ENCODE measurements at places on chromosomes 5 and 9.

- DNase-seq: no peak
Observed at GRCh38 chr5:170747851-170748250, 35.7 kb upstream of the GABRP start.

GRCh38 chr5:54905942-54906537, 79.4 kb downstream of the ESM1 start:
- DNase-seq: peak; percentile 64

GRCh38 chr9:135512904-135513303, 8.3 kb upstream of the LCN1 start:
- DNase-seq: peak; percentile 18

- no peak for DNase-seq
Observed at GRCh38 chr9:90818279-90818678, 16.7 kb downstream of the SYK start.

DNA sequence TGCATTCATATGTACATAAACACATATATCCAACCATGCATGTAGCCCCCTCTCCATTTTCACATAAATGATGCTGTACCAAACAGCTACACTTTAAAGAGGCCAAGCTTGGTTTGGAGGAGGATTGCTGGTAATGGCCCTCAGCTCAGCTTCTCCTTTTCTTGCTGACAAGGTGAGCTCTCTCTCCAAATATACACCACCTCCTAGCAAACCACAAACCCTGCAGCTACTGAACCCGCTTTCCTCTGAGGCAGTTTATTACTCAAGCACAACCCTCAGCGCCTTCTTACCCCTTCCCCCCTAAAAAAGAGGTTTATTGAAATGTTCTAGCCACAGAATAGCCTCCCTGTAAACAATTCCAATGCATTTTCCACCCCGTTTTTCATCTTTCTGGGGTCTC, 54.0 kb downstream of the ALG2 start:
- DNase-seq: no peak

- DNase-seq: no peak
Observed at GRCh38 chr5:107393851-107394250, 276.9 kb downstream of the EFNA5 start.

DNA sequence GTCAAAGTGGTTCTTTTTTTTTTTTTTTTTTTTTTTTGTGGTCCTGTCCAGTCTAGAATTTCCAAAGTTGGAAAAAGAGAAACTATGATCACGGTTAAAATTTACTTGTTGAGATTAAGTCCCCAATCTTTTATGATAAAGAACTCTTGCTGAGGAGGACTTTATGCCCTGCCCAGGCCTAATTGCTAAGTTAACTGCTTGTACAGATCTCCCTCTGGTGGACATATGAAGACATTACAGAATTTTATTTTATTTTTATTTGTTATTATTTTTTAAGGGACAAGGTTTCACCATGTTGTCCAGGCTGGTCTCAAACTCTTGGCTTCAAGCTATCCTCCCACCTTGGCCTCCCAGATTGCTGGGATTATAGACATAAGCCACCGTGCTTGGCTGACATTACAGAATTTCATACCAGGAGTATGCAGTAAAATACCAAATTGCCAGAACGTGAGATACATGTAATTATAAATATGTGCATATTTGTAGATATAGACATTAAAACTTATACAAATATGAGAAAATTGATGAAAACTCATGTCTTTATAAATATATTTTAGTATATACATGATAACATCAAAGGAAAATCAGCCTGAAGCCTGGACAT, 91.2 kb downstream of the RFK start:
- DNase-seq: no peak

DNA sequence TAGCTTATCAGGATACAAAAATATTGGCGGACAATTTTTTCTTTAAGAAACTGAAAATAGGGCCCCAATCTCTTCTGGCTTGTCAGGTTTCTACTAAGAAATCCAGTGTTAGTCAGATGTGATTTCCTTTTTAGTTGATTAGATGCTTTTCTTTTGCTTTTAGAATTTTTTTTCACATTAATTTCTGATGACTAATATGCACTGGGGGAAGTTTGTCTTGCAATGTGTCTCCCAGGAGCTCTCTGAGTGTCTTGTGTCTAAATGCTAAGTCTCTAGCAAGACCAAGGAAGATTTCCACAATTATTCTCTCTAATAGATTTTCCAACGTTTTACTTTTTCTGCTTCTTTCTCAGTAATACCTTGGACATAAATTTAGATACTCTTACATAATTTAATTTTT, 559.8 kb upstream of the TYRP1 start:
- no peak for DNase-seq

DNA sequence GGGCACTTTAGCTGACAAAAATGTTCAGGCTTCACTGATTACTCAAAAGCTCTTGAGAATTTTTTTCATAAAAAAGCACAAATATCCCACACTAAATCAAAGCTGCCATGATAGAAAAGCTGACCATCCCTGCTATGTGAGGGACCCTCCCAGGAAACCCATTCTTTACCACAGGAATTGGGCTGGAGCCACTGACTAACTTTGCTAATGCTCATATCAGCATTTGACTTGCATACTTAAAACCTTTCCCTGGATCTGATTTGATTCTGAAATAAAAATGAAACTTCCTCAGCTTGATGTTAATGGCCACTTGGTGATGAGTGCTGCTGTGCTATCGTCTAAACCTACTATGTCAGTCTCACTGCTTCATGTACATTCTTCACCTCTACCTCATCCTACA, 243.6 kb downstream of the PRELID2 start:
- DNase-seq: no peak

DNA sequence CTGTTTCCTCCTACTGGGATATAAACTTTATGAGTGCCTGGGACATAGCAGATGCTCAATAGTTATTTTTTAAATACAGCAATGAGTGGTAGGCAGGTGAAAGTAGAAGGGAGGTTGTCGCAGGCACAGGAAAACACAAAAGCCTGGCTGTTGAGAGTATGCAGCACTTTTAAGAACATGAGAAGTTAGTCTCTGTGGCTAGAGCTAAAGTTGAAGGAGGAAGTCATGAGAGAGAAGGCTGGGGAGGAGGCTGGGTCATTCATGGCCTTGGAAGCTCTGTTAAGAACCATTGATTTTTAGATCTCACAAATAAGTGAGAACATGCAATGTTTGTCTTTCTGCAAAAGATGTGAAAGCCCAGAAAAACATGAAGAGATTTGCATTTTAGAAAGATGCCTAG, 126.7 kb downstream of the PRKACG start:
- no peak for DNase-seq

- no peak for DNase-seq
Observed at GRCh38 chr9:125521462-125522327, 185.3 kb downstream of the MAPKAP1 start.

- no peak for DNase-seq
Observed at GRCh38 chr5:179730852-179731251, 1.8 kb upstream of the MAML1 start.

- peak; percentile 62 for DNase-seq
Observed at GRCh38 chr9:127778280-127779135, at the start of gene SH2D3C. SH2D3C (minus strand) TSS chr9:127778666; CDS start chr9:127778627, 39 bp downstream.

DNA sequence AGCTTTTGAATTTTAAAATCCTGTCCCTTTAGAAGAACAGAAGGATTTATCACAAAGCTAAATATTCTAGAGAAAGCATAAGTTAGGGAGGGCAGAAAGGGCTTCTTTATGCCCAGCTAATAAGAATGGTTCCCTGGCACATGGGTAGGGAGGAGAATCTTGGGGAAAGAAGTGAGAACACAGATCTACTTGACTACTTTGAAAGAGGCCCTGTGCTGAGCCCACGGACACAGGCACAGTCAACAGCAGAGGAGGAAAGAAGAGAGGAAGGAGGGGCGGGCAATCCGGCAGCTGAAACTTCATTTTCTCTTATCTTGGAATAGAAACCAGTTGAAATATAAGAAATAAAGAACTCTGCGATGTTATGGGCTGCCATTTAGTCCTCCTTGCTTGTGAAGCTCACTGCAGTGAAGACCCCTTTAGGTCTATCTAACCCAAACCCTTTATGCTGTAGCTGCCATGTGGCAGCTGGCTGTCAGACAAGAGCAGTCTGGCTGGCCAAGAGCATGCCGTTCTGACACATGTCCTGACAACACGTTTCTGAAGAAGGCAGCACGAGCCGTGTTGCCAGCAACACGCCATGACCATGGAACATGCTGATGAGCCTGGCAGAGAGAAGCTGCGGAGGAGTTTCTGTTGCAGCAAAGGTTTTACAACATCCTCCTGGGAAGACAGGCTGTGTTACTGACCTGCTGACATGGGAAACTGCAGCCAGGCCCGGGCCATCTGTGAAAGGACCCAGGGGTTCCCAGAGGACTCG, 34.2 kb downstream of the ABLIM3 start:
- no peak for DNase-seq

- DNase-seq: no peak
Observed at GRCh38 chr9:88998911-88999310, 7.6 kb downstream of the S1PR3 start.

GRCh38 chr5:135487037-135487395, 34.9 kb upstream of the TIFAB start:
- no peak for DNase-seq

DNA sequence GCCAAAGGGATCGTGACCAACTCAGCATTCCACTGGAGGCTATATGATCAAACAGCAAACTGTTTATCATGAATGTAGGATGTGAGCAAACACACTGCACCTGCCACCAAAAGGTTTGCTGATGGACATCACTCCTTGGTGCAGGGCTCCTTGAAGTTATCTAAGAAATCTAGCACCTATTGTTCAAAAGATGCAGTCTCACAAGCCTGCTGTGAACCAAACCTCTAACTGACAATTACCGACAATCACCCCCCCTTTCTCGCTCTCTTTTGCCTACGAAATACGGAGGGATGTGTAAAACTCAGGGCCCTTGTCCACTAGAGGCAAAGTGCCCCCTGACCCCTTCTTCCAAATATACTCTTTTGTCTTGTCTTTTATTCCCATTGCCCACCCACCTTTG, 2.5 kb upstream of the CLTA start:
- no peak for DNase-seq

DNA sequence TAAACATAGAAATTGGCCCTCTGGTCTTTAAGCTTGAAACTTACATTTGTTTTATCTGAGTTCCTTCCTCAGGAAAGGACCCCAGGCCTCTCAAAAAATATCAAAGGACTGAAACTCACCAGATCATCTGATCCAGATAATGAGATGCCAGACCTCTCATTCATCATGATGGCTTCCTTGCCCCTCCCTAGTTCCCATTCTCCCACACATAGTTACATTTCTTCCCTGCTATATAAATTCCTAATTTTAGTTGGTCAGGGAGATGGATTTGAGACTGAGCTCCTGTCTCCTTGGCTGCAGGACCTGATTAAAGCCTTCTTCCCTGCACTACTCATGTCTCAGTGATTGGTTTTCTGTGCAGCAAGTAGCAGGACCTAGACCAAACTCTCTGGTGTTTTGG, 119.4 kb upstream of the SPIN1 start:
- DNase-seq: no peak

GRCh38 chr9:95981761-95982390, 106.4 kb downstream of the ERCC6L2 start:
- DNase-seq: no peak

DNA sequence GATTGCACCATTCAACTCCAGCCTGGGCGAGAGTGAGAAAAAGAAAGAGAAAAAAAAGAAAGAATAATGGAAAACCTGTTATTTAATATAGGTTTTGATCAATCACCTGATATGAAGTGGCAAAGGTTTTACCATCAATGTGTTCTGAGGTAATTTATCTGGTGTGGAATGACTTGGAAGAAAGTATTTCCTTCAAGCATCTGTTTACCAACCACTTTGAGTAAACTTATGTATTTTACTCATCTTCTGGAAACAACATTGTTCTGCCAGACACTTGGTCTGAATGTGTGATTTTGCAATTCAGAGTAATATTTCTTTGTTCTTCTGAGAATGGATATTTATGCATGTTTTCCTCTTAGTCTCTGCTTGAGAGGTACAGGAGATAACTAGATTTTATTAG, 24.3 kb downstream of the KIF2A start:
- no peak for DNase-seq

DNA sequence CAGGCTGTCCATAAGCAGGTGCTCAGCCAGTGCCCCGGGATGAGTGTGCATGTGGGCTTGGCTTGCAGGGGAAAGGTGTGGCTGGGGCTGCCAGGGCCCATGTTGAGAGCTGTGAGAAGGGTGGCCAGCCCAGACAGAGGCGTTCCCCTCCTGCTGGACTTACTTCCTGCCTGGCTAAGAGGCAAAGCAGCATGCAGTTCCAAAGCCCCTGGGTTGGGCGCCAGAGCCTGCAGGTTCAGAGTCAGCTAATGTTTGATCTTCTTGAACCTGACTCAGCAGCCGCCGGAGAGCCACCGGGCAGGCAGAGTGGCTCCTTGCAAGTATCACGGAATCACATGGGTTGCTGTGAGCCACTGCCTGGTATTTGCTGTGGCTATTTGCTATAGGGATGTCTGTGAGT, 168.4 kb upstream of the MAP1B start:
- DNase-seq: no peak

DNA sequence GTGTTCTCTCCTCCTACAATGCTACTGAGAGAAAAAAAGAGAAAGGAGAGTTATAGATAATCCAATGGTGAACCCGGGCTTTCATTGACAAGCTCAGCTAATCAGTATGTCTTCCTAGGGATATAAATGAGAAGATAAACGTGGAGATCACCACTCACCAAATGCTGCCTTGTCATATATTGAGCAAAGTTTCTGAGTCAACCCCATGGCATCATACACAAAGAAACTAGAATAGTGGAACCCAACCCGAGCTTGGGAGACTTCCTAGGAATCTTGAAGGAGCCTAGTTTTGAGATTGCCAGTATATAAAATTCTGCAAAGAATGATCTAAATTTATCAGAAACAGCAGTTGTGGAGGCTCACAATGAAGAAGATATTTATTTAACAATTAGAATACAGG, 47.8 kb downstream of the PTPN3 start:
- DNase-seq: no peak

GRCh38 chr9:106106396-106106795, 412.1 kb downstream of the TMEM38B start:
- DNase-seq: no peak

DNA sequence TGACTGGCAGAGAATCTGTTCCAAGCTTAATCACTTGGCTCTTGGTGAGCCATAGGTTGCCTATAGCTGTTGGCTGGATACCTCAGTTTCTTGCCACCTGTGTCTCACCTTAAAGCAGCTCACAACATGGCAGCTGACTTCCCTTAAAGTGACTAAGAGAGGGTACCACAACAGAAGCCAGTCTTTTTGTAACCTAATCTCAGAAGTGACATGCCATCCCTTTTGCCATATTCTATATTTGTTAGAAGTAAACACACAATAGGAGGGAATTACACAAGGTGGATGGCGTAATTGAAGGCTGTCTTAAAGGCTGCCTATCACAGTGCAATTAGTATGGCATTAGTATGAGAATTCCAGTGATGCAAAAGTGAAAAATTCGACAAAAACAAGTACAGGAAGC, 28.1 kb downstream of the NIPBL start:
- no peak for DNase-seq

GRCh38 chr9:137316012-137316981, 14.2 kb upstream of the NRARP start:
- DNase-seq: peak; percentile 33
